ENCODE measurements at places on chromosomes 6 and 20.

DNA sequence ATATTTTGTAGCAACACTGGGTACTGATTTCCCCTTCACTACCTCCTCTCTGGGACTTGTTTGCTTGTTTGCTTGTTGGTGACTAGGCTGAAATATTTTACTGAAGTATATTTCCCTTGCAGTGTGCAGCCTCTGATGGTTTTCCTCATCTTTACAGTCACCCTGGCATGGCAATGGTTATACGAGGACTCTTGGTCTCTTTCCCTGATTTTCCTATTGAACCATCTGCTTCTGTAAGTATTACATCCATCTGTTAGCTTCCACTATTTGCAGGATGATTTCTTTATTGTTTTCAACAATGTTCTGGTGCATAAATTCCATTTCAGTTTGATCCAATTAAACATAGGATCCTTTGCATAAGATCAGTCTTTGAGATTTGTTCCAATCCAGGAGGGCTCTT lies 465.1 kb downstream of the MEI4 start:
- no peak for DNase-seq

DNA sequence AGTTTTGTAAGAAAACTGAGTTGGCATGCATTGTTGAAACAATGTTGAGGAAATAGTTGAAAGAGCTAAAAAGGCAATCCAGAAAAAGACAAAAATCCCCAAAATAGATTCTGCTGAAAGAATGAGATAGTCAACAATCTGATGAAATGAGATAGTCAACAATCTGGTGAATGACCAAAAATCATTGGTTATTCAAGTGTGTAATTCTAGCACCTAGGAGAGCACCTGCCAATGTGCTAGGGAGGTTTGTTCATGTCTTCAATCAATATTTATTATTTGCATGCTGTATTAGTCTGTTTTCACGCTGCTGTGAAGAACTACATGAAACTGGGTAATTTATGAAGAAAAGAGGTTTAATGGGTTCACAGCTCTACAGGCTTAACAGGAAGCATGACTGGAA lies 307.1 kb upstream of the HSF2 start:
- no peak for DNase-seq

GRCh38 chr20:54366669-54367344 lies 108.6 kb upstream of the DOK5 start:
- no peak for DNase-seq

GRCh38 chr6:167734662-167735083 lies 92.0 kb upstream of the AFDN start:
- no peak for DNase-seq

- DNase-seq, result no peak
These were observed 205.6 kb downstream of the ALDH8A1 start for GRCh38 chr6:134744301-134744700.

All from NCI-H1048 (cell line).